ENCODE measurements at places on chromosomes 2 and 18.
A peak's percentile ranks its signal among the peaks of the same experiment; 100 is the strongest.

GRCh38 chr18:37270038-37270665 is 295.4 kb downstream of the CELF4 start:
- peak; percentile 74 for DNase-seq

DNA sequence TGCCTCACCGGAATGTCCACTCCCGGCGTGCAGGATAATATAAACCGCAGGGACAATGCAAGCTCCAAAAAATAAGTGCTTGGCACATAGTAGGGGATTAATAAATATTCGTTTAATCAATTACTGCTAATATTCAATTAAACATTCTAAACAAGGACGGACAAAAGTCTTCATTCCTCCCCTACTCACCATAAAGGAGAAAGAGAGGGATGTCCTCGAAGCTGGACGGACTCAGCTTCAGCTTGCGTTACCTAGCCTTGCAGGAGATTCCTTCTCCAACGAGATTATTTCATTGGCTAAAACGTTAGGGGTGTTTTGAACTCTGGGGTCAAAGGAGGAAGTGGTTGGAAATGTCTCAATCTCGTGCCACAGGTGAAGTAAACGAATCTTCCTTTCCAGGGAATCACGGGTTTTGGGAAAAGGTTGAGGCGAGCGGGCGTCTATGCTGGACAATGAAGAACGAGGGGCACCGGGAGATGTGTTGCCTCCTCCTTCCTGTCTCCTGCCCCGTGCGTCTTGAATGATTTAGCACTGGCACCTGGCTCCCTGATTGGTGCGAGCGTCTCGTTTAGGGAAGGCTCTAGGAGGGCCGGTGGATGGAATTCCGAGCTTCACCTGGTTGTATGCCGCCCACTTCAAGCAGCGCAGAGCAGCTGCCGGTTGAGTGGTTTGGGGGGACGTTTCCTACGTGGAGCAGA is 2.0 kb upstream of the GAD1 start:
- no peak for DNase-seq

DNA sequence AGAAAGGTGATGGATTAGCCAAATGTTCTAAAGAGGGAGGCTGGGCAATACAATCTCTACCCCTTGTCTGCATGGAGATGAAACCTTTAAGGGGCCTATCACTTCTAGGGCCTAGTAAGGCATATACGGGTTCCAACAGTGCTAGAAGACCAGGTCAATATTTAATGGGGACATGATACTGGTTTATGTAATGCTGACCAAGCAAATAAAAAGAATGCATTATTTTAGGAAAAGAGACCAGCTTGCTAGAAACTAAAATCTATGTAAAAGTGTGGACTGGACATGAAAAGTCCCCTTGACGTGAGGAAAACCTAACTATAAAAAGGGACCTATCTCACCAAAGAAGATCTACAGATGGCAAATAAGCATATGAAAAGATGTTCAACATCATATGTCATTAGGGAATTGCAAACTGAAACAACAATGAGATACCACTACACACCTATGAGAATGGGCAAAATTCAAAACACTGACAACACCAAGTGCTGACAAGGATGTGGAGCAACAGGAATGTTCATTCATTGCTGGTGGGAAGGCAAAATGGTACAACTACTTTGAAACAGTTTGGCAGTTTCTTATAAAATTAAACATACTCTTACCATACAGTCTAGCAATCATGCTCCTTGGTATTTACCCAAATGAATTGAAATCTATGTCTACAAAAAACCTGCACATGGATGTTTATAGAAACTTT is 45.9 kb upstream of the TLK1 start:
- DNase-seq: no peak

- DNase-seq: no peak
Observed at GRCh38 chr2:172931256-172931894, 144.3 kb upstream of the MAP3K20 start.

GRCh38 chr2:169523681-169524080 is 14.2 kb downstream of the KLHL41 start:
- no peak for DNase-seq

DNA sequence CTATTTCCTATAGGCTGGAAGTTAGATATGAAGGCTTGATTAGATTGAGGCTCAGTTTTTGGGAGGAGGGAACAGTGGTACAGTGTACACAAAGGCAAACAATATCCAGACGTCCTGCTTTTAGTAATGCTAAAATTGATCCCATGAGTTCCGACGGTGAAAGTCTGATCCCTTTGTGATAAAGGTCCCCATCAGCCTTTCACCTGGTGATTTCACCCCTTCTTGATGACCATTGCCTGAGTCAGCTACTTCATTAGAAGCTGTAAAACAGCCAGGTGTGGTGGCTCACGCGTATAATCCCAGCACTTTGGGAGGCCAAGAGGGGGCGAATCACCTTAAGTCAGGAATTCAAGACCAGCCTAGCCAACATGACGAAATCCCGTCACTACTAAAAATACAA is 29.7 kb downstream of the TWSG1 start:
- no peak for DNase-seq

DNA sequence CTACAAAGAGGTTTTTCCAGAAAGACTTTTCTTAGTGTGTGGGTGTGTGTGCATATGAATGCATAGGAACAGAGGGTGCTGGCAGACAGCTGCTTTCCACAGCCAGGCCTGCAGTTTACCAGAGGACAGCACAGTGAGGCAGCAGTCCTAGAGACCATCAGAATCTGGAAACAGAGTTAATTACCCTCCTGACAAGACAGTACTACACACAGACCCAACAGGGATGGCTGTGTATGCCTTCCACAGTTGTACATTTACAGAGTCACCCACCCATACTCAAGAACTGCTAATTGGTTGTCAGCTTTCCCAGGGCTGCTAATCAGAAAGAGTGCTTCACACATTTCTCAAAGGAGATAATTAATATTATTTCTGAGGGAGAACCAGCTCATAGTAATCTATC is 104.7 kb downstream of the FEZ2 start:
- no peak for DNase-seq

GRCh38 chr2:95761556-95761955 is 169.8 kb downstream of the TRIM43 start:
- DNase-seq: no peak

DNA sequence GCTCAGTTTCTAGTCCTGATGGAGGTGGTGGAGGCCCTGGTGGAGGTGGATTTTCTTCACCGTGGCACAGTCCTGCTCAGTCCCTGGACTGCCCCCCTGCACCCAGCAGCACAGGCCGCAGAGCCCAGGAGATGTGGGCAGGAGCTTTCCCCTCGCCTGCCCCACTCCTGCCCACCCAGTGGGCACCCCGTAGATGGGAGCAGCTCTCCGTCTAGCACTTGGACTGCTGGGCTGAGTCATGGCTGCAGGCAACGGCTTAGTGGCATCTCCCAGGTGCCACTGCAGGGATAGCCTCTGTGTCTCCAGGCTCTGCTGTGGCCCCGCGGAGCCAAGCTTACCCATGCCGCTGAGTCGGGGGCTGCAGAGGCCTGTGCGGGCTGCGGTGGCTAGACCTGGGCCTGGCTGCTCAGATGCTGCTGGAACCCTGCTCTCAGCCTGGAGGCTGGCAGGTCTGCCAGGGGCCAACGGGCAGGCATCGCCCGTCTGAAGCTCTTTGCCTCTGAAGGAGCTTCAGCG is 92.3 kb upstream of the CTDP1 start:
- peak; percentile 55 for DNase-seq

GRCh38 chr18:59220784-59221765 is 1.1 kb downstream of the GRP start:
- DNase-seq: no peak

- no peak for DNase-seq
Observed at GRCh38 chr2:179580378-179581146, 280.9 kb downstream of the ZNF385B start.
